ENCODE measurements at places on chromosomes 5 and 9.

- no peak for DNase-seq
Measured at GRCh38 chr9:112377684-112378327, 2.1 kb upstream of the HSDL2 start.

- DNase-seq, result no peak
Measured at GRCh38 chr9:35741740-35742139, 7.3 kb downstream of the GBA2 start.

- DNase-seq, result no peak
Measured at GRCh38 chr5:170425731-170426130, 36.6 kb upstream of the KCNMB1 start.

GRCh38 chr9:1536522-1537170, 478.5 kb upstream of the SMARCA2 start:
- DNase-seq, result no peak

DNA sequence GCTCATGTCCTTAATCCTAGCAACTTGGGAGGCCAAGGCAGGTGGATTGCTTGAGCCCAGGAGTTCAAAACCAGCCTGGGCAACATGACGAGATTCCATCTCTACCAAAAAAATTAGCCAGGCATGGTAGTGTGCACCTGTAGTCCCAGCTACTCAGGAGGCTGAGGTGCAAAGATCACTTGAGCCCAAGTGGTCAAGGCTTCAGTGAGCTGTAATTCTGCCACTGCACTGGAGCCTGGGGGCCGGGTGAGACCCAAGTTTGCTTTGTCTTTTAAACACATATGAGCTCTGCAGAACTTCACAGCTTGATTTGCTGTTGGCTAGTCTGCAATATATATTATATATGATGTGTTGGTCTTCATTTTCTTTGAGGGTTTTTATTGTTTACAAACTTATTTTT, 89.8 kb downstream of the UBE2R2 start:
- DNase-seq, result no peak

DNA sequence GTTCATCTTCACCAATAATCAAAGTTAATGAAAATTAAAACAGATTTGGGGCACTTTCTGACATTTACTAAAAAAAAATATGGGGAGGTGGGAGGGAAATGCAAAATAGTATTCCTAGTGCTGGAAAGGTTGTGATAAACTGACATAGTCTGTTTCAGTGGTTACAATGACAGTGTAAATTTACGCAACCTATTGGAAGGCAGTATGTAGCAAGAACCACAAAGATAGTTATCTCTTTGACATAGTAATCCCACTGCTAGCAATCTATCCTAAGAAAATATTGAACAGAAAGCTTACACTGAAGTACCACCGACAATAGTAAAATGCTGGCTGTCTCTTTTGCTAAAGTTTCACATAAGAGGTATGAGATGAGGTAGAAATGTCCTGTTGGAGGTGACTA, 15.1 kb upstream of the EPB41L4B start:
- DNase-seq, result no peak

GRCh38 chr9:27033815-27034403, 28.4 kb upstream of the LRRC19 start:
- DNase-seq, result peak; percentile 72

- no peak for DNase-seq
Measured at GRCh38 chr5:147509041-147509709, 693 bp downstream of the DPYSL3 start.

DNA sequence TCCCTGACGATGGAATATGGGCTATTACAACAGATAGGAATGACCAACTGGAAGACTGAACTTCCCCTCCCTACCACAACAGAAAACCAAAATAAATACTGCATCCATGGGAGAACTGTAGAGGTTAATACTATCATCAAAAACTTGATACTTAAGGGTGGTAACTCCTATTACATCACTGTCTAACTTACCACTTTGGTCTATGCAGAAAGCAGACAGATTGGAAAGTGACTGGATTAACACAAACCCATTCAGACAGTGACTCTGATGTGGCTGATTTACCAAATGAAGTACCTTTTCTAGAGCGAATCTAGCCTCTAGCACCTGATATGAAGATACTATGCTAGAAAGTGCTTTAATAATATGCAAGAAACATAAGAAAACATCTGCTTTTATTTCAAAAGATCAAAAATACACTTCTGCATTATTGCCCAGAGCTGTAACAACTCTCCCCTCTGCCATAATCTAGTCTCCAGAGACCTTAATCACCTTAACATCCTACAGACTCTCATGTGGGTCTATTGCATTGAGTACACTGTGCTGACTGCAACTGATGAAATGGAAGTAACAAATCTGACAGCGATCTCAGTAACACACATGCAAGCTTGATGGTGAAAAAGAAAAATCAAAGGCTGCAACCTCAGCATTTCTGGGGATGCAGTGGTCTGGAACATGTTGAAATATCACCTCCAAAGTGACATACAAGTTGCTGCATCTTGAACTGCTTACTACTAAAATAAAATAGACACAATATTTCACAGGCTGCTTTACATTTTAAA, 62.7 kb downstream of the EPB41L4A start:
- DNase-seq, result no peak

DNA sequence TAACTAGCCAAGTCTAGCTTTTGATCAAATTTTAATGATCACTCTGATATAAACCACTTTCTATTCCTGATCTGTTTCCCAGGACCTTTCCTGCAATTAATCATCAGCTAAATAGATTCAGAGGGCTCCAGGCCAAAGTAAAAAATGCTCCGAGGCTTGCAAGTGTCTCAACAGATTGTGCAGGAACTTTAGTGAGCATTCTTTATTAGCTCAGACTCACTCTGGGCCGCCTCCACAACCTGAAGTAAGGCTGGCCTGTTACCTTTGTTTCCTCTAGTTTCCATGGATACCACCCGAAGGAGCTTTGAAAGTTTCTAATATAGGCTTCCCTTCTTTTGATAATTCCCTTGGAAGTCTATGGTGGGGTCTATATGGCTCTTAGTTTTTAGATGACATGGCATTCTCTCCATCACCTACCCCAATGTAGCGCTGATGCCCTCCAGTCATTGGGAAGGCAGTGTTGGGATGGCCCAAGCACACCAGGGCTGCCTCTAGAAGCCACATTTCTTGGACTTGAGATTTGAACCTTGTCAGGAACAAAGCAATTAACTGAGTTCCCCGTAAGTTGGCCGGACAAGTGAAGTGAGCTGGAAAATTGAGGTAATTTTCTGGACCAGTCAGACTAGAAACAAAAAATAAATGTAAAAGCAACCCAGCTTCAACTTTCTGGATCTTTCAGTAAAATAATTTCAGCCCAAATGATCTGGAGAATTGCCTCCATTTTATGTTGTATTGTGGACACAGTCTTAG, 97.6 kb upstream of the LHFPL2 start:
- DNase-seq, result no peak

DNA sequence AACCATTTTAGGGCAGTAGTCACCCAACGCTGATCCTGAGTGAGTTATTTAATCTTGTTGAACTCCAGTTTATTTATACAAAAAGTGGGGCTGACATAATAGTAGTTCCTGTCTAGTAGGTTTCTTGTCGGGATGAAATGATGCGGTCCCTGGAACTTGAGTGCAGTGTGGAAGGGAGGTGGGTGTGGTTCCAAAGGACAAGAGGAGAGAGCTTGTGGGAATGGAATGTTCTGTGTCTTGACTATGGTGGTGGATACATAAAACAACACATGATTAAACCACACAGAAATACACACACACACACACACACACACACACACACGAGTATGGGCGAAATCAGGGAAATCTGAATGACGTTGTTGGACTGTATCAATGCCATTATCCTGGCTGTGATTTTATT, 66.1 kb upstream of the BARHL1 start:
- DNase-seq, result no peak

GRCh38 chr5:148739524-148739923, 85.2 kb upstream of the HTR4 start:
- DNase-seq, result no peak

DNA sequence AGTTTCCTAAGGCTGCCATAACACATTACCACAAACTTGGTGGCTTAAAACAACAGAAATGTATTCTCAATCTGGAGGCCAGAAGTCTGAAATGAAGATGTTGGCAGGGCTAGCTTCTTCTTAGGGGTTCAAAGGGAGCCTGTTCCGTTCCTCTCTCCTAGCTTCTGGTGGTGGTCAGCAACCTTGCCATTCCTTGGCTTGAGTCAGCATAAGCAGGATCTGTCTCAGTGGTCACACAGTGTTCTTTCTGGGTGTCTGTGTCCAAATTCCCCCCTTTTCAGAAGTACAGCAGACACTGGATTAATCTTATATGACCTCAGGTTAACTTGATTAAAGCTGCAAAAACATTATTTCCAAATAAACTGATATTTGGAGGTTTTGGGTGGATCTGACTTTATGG, 2.1 kb upstream of the OSMR start:
- no peak for DNase-seq

GRCh38 chr5:73030995-73031394, 75.2 kb downstream of the FCHO2 start:
- DNase-seq, result no peak

DNA sequence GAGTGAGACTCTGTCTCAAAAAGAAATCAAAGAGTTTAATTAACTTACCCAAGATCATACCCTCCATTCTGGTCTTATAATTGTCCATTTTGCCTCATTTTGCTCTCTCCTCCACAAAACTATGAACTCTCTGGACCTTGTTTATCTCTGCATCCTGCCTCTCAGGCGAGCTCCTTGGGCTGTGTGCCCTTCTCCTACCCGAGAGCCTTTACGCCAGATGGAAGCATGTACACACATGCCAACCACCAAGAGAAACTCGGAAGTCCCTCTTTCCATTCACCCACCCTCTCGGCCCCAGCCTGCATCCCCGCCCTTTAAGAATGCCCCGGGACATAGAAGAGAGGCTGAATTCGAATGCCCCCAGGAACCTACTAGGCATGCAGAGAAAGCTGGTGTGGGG, 25.9 kb downstream of the CPLX2 start:
- DNase-seq, result no peak

DNA sequence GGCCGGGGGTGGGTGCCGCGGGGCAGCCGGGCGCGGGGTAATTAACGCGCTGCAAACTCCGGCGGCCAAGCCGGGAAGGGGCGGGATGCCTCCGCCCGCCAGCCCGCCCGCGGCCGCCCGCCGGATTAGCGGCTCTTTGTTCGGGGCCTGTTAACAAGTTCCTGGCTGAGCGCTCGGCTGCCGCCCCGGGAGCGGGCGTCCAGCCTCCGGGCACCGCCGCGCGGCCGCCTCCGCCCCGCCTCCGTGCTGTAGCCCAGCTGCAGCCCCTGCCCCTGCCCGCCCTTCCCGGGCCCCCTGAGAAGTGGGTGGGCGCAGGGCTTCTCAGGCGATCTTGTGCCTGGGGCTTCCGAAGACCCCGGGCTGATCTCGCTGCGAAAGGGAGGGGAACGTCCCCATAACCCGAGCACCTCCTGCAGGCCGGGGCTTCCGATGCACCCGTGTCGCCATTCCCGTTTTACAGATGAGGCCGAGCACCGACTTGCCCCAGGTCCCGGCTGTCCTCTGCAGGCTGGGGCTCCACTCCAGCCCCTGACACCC, 7.5 kb downstream of the UNC5A start:
- DNase-seq, result peak; percentile 44

GRCh38 chr5:166532456-166533220, 1758.8 kb upstream of the WWC1 start:
- no peak for DNase-seq

DNA sequence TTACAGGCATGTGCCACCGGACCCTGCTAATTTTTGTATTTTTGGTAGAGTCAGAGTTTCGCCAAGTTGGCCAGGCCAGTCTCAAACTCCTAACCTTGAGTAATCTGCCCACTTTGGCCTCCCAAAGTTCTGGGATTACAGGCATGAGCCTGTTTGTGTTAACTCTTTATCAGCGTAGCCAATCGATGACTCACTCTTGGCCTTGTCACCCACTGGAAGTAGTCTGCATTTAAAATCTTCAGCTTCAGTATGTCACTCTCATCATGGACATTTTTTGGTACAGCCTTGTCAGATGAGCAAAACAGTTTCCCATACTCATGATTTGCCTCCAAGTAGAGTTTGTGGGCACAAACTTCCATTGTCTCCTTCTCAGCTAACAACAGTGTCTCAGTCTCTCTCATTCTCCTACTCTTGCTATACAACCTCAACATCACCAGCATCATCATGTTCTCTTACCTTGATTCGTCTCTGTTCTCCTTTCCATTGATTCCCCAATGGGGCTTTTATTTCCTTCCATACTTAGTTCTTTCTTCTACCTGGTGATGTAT, 22.5 kb downstream of the MUSK start:
- no peak for DNase-seq

- DNase-seq, result peak; percentile 26
Measured at GRCh38 chr5:38258319-38259061, at the start of gene EGFLAM. EGFLAM (plus strand) TSS chr5:38258559; CDS start chr5:38258755, 196 bp downstream.

- DNase-seq, result no peak
Measured at GRCh38 chr9:108662091-108662875, 193.5 kb downstream of the ACTL7B start.

GRCh38 chr9:94805585-94805984, 79.1 kb downstream of the AOPEP start:
- no peak for DNase-seq

- no peak for DNase-seq
Measured at GRCh38 chr5:145811834-145812625, 23.1 kb downstream of the PRELID2 start.

DNA sequence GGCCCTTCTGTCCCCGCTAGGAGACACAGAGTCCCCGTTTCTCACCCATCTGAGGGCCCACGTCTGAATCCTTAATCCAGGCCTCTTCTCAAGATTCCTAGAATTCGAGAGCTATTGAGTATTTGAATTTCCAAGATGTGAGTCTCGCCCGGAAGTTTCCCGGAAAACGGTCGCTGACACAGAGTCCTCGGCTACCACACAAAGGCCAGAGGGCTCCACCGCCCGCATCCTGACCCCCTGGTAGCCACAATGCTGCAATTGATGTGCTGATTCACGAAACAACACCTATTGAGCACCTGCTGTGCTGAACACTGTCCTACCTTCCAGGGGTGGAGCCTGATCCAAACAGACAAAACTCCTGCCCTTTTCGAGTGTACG, 670 bp upstream of the FBP1 start:
- DNase-seq, result no peak

DNA sequence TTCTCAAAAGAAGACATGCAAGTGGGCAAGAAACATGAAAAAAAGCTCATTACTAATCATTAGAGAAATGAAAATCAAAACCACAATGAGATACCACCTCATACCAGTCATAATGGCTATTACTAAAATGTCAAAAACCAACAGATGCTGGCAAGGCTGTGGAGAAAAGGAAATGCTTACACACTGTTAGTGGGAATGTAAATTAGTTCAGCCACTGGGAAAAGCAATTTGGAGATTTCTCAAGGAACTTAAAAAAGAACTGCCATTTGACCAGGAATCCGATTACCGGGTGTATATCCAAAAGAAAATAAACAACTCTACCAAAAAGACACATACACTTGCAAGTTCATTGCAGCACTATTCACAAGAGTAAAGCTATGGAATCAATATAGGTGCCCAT, 595.4 kb upstream of the RIOK2 start:
- no peak for DNase-seq

DNA sequence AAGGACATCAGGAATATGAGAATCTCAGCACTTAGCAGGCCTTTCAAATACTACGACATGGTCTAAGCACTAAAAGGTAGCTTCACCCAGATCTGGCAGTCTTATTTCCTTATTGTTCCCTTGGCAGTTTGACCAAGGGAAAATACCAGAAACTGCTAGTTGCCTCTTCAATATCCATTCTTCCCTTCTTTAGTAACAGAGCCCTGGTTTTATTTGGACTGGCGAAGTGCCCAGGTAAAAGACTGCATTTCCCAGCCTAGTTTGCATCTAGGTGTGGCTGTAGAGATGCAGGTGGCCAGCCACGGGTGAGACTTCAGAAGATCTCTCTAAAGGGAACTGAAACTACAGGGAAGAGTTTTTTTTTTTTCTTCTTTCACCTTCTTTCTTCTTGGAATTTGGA, 21.6 kb downstream of the DMRT2 start:
- no peak for DNase-seq

- peak; percentile 15 for DNase-seq
Measured at GRCh38 chr5:56512313-56512996, 279.3 kb upstream of the ANKRD55 start.

Data from activated CD4-positive, alpha-beta T cell treated with anti-CD3 and anti-CD28 coated beads for 48 hours (primary cell).